ENCODE measurements at places on chromosomes 2 and 18.
A peak's percentile ranks its signal among the peaks of the same experiment; 100 is the strongest.

DNA sequence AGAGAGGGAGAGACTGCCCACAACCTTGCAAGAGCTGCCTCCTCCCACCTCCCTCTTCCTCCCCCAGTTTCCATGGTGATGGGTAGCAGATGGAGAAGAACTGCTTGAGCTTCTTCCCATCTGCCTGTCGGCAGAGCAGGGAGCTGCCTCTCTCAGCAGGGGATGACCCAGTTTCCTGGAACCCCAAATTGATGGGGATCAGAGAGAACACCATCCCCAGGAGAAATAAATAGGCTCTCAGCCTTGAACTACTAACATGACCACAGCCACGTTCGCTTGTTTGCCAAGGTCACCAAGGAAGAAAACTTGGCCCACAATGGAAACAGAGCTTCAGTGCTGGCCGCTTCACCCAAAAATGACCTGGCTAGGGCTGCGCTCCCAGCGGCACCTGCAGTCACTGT is 82.2 kb downstream of the ADD2 start:
- no peak for DNase-seq

- no peak for DNase-seq
Observed at GRCh38 chr2:164599954-164600589, 21.2 kb downstream of the GRB14 start.

DNA sequence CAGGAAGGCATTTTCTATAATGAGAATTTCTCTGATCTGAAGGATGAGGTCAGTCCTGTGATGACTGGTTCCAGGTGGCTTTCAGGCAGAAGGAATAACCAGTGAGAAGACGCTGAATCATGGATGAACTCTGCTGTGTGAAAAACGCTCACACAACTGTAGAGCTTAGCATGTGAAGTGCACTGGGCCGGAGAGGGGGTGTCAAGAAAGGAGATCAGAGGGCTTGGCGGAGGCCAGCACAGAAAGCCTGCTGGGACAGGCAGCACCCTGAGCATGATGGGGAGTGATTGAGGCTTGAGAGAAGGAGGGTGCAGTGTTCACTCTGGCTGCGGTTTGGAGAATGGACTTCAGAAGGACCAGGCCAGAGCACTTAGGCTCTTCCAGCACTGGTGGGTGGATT is 236.5 kb downstream of the TPGS2 start:
- no peak for DNase-seq

GRCh38 chr2:128438091-128438490 is 119.4 kb upstream of the HS6ST1 start:
- no peak for DNase-seq

GRCh38 chr2:8285081-8285480 is 396.8 kb upstream of the ID2 start:
- DNase-seq, result no peak

DNA sequence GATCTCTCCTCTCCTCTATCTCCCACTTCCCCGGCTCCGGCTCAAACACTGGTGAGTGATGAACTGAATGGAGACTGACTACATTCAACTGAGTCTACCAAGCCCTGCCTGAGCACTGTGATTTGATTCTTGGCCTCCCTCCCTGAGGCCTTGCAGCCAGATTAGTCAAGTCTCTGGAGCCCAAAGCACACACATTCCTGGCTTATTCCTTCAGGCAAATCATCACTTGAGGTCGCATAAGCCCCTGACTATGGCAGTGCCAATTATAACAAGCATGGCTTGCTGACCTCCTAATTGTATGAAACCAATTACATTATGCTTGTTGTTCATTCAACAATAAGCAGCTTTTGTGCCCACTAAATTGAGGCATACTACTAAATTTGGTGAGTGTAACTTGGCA is 34.6 kb downstream of the EFEMP1 start:
- no peak for DNase-seq

DNA sequence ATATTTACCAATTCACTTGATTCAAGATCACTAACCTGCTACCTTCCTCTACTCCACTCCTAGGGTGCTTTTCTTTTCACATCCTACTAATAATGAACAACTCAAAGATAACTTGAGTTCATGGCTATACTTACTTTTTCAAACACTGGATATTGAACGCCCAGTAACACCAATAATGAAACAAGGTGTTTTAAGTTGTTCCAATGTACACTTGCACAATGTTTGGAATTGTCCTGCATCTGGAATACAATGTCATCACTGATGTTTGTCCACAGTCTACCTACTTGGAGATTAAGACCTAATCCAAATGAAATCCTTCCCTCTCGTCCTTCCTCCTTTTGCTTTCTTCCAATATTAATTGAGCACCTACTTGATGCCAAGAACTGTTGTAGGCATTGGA is 218.3 kb upstream of the TMEM200C start:
- no peak for DNase-seq

GRCh38 chr2:235518322-235519090 is 24.7 kb downstream of the AGAP1 start:
- DNase-seq, result no peak

GRCh38 chr2:27737676-27738348 is 33.7 kb upstream of the MRPL33 start:
- DNase-seq, result no peak

DNA sequence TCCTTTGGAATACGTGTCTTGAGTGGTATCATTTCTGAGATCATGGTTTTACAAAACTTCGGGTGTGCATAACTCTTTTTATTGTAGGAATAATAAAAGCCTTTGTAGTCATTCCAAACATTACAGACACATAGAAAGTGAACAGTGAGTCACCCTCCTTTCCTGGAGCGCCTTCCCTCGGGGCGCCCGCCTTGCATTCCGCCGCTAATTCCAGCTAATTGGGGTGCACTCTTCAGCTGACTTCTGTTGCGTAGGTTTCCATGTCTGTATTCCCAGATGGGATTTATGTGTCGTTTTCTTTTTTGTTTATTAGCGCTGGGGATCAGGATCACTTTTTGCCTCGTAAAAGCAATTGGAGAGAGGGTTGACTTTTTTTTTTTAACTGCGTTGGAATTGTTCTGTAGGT is 18.7 kb downstream of the SH3BP4 start:
- no peak for DNase-seq

GRCh38 chr2:120398051-120398995 is 52.4 kb downstream of the INHBB start:
- no peak for DNase-seq

GRCh38 chr2:28567061-28567471 is 71.2 kb downstream of the PLB1 start:
- peak; percentile 35 for DNase-seq

GRCh38 chr2:30191819-30192271 is 39.5 kb upstream of the LBH start:
- no peak for DNase-seq

- DNase-seq, result no peak
Observed at GRCh38 chr18:63683152-63683551, 19.6 kb upstream of the SERPINB11 start.

- no peak for DNase-seq
Observed at GRCh38 chr2:200320344-200320743, 13.9 kb downstream of the SPATS2L start.

DNA sequence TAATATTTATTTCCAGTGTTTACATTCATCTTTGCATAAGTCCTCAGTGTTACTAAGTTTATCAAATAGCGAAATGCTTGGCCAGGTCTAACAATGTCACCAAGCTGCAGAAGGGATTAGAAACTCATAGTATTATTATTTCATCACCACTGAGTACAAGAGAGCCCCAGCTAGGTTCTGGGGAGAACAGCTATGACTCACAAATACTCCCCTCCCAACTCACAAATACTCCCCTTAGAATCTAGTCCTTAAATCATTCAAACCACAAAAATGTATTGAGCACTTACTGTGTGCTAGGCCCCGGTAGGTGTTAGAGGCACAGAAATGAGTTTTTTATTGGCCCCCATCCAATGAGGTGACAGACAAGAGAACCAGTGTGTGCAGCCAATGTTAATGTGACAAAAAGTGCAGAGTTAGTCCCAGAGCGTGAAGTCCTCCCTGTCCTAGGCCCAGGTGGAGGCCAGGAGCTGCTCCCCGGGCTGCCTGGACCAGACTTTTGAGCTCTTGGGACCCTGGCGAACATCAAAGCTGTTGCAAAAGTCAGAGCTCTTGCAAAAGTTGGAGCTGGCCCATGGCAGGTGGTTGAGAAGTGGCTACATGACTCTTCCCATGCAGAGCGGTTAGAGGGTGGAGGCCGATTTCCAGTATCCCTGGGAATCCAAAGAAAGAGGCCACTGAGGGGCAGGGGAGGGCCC is 9.8 kb downstream of the STEAP3 start:
- no peak for DNase-seq

DNA sequence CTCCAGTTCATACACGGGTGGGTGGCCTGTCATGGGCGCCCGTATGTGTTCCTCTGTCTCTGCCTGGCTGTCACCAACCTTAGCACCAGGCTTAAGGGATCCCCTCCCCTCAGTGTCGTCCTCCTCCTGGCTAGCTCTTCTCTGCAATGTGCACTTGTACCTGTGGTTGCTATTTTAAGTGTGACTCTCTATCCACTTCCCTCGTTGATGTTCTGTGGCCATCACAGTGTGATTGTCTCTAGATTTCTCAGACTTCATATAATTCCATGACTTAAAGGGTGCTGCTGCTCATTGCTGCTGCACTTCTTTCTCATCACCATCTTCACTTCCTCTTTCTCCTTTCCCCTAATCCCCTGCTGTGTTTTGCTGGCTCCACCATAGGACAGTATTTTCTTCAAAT is 143.4 kb downstream of the EML6 start:
- DNase-seq, result no peak

GRCh38 chr2:72210470-72210869 is 62.8 kb upstream of the CYP26B1 start:
- DNase-seq, result no peak

DNA sequence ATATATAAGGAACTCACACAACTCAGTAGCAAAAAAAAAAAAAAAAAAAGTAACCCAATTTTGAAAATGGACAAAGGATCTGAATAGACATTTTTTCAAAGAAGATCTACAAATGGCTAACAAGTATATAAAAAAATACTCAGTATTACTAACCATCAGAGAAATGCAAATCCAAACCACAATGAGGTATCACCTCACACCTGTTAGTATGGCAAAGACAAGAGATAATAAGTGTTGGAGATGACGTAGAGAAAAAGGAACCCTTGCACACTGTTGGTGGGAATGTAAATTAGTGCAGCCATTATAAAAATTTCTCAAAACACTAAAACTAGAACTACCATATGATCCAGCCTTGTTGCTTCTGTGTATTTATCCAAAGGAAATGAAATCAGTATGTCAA is 5.8 kb upstream of the CNDP1 start:
- no peak for DNase-seq
